ENCODE measurements at places on chromosomes 7 and 10.
A peak's percentile ranks its signal among the peaks of the same experiment; 100 is the strongest.

- DNase-seq, result peak; percentile 70
Measured at GRCh38 chr10:43282881-43283280, 16.0 kb upstream of the RASGEF1A start.

GRCh38 chr10:78543749-78544362, 510.2 kb downstream of the RPS24 start:
- peak; percentile 14 for DNase-seq

DNA sequence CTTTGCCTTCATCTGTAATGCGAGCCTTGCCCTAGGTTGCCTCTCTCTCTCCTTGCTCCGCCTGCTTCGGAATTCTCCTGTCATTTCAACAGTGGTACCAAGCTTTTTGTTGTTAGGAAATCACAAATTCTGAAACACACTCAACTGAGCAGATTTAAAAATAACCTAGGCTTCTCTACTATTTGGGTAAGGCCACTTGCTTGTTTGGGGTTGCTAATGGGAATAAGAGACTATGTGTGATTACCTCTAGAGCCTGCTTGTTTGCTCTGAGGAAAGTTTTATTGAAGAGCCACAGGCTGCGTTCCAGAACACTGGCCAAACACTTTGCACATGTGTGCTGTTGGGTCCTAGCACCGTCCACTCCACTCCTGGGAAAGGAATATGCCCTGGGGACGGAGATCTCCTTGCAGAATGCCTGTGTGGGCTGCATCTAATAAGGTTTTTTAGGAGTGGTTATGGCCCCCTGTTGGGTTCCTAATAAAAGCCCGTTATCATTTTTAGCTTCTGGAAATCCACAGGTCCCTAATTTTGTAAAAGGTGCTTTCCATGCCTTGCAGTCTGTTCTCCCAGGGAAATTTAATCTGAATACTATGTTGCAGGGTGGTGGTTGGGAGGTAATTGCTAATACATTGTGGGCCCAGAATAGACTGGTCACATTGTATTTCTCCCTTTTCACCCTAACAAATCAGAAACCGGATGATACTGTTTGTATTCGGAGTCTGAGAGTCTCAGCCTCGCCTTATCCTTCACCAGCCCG, 68.7 kb upstream of the KLF6 start:
- no peak for DNase-seq

DNA sequence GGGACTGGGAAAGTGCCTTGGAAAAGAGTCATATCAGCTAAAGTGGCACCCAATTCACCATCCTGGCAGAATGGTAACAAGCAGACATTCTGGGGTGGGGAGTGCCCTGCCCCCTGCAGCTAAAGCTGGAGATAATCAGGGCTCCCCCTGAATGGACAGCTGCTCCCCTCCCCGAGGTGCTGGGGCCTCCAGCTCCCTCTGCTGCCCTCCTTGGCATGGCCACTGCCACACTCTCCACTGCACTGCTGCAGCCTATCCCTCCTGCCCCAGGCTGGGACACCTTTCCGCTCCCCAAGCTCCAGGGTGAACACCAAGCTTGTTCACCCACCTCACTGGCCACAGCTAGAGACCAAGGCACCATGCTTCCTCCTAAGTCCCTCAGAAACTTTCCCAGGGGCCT, 9.8 kb upstream of the PARD3 start:
- DNase-seq, result no peak

DNA sequence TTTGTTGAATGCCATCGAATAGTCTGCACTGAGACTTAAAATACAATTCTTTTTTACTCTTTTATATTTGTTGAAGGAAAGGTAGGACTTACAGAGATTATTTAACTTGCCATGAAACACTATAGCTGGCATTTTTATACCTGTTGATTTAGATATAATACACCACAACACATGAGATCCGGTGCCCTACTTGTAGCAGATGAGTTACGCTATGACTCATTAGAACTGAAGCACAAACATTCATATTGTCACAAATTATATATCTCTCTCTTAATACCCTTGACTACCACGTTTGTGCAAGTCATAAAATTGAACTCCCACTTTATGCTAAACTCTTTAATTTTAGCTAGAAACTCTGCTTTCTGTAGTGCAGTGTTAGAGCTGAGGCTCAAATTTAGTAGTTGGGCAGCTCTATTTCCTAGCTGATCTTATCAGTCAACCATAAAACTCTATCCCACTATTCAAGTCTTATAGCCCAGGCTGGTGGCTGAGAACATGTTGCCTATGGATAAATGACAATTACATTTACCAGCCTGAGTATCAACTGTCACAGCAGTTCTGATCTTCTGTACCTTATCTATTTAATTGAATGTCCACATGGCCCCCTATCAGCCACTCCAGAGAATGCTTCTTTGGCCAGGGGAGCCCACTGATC, 137.4 kb upstream of the SEMA3D start:
- peak; percentile 25 for DNase-seq

GRCh38 chr7:135925210-135925609, 51.9 kb downstream of the MTPN start:
- no peak for DNase-seq

DNA sequence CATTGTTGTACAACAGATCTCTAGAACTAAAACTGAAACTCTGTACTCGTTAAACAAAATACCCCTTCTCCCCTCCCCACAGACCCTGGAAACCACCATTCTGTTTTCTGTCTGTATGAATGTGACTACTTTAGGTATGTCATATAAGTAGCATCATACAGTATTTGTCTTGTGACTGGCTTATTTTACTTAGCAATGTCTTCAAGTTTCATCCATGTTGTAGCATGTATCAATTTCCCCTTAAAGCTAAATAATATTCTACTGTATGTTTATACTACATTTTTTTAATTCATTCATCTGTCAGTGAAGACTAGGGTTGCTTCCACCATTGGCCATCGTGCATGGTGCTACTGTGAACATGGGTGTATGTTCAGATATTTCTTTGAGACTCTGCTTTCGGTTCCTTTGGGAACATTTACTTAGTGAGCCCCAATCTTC, 71.2 kb upstream of the RPA3 start:
- no peak for DNase-seq

DNA sequence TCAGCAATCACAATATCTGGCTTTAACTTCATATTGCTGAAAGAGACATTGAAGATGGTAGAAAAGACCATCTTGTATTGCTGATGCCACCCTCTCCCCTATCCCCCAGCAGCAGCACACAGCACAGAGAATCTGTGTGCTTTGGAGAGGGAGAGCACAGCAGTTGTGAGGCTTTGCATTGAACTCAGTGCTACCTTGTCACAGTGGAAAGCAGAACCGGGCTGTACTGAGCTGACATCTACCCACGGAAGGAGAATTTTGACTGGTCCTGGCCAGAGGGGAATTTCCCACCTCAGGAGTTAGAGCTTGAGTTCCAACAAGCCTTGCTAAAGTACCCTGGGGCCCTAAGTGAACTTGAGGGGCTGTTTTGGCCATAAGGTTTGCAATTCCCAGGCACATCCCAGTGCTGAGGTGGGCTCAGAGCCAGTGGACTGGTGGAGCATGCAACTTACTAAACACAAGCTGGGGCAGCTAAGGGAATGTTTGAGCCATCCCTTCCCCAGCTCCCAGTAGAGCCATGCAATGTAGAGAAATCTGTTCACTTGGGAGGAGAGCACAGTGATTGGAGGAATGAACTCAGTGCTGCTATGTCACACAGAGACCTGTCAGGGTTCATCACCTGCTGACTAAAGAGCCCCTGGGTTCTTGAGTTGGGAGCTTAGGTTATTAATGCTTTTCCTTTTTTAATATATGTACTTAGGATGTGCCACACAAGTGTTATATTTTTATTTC, 62.1 kb downstream of the OR13A1 start:
- peak; percentile 19 for DNase-seq

GRCh38 chr7:152702-153391, 39.5 kb upstream of the FAM20C start:
- DNase-seq, result no peak
